ENCODE measurements at places on chromosomes 1 and 21. TPM values are rescaled to one million over a fixed set of nuclear protein-coding genes. Genes with fewer than 3 reads are reported as not detected.

- DNase-seq, result peak; percentile 45
Observed at GRCh38 chr1:96882096-96882495, 160.5 kb downstream of the PTBP2 start.

- DNase-seq, result no peak
Observed at GRCh38 chr1:28067523-28068090, 20.8 kb downstream of the EYA3 start.

Gene TYW3
- 12.5 TPM for total RNA-seq

- no peak for DNase-seq
Observed at GRCh38 chr1:117608115-117608615, 2.3 kb downstream of the TENT5C start.

Gene OR10Z1
- total RNA-seq, result 3.6 TPM

Gene CFAP141
- not detected for total RNA-seq

DNA sequence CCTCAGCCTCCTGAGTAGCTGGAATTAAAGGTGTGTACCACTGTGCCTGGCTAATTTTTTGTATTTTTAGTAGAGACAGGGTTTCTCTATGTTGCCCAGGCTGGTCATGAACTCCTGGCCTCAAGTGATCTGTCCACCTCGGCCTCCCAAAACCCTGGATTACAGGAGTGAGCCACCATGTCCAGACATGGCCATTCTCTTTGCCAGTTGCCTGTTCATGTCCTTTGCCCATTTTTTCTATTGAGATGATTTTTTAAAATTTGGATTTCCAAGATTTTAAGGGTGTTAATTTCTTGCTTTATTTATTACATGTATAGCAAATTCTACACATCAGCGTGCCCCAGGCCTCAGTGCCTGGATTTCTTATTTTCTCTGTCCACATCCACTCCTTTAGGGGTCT is 2.8 kb downstream of the POLR3GL start:
- DNase-seq, result no peak

Gene SH2D1B
- total RNA-seq, result not detected

DNA sequence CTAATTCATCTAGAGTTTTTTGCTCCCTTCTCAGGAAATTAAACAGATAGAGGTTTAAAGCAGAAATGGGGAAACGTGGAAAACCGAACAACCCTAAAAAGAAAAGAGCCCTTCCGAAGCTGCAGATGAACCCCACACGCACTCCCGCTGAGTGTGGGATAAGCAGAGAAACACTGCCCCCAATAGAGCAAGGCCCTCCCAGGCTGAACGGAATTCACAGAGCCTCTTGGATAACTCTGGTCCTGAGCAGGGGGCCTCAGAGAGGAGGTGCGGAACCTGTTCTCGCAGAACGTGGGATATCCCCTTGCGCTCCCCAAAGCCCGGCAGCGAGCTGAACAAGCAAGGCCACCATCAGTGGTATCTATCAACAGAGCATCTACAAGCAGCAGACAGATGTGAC is 44.9 kb downstream of the SSBP3 start:
- DNase-seq, result no peak

Gene VAV3
- total RNA-seq, result 1.9 TPM

GRCh38 chr1:244209955-244210354 is 158.9 kb downstream of the ZBTB18 start:
- no peak for DNase-seq

DNA sequence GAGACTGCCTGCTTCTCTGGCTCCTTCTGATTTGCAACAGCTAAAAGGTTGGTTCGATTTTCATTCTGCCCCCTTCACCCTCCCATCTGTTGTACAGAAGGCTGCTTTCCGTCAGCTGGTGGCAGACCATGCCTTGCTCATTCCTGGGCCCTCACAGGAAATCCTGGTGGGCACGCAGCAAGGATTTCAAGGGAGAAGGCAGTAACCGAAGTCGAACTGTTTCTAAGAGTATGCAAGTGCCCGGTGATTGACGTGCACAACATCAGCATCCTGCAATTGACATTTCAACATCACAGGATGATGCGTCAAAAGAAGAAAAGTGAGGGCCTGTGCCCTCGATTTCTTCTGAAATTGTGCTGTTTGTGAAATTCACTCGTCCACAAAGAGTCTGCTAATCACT is 83.8 kb downstream of the PLPP3 start:
- DNase-seq, result no peak

DNA sequence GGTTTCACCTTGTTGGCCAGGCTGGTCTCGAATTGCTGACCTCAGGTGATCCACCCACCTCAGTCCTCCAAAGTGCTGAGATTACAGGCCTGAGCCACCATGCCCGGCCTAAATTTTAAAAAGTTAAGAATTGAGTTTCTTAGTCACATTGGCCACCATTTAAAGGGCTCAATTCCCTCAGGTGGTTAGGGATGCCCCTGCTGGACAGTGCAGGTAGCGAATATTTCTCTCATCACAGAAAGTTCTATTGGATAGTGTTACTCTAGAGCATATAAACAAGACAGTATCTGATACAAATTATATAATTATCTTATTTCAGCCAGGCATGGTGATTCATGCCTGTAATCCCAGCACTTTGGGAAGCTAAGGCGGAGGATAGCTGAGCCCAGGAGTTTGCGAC is 320.2 kb downstream of the ZP4 start:
- DNase-seq, result no peak
